GM23248 (cell line): ENCODE measurements at places on chromosomes 4 and X. TPM values are rescaled to one million over a fixed set of nuclear protein-coding genes. Genes with fewer than 3 reads are reported as not detected.

- H3K36me3 ChIP-seq = no peaks in the 10 kb centered on the region
- no peaks in the 10 kb centered on the region for H3K4me1 ChIP-seq
- H3K27ac ChIP-seq = no peak overlapping the region
- no peak overlapping the region for H3K4me3 ChIP-seq
- DNase-seq = no peak
These were observed 1.7 kb upstream of the GPR143 start for GRCh38 chrX:9767375-9767774.

GRCh38 chr4:153809916-153810810 lies 21.3 kb upstream of the SFRP2 start:
- no peak overlapping the region for H3K27ac ChIP-seq
- no peaks in the 10 kb centered on the region for H3K36me3 ChIP-seq
- no peak for DNase-seq
- H3K4me3 ChIP-seq = no peak overlapping the region
- H3K27me3 ChIP-seq = peaks cover 6% of the 10 kb centered on the region
- H3K4me1 ChIP-seq = no peaks in the 10 kb centered on the region

DNA sequence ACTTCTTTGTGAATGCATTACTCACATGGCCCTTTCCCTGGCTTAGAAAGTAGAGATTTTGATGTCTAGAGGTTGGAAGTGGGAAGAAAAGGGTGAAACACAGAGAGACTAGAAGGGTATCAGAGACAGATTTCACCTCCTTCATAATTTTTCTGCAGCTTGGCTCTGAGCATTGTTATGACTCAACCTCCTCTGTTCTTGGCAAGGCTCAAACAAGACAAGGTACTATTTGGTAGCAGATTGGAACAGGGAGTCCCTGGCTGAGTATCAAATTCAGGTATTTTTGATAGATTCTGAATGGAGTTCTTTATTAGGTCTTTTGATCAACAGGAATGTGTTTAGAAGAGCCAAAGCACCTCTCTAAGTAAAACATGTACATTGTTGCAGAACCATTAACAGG lies 146.3 kb upstream of the CHRDL1 start:
- H3K27me3 ChIP-seq = no peaks in the 10 kb centered on the region
- no peaks in the 10 kb centered on the region for H3K4me1 ChIP-seq
- no peaks in the 10 kb centered on the region for H3K36me3 ChIP-seq

CPZ gene
- total RNA-seq = 13.4 and 14.0 TPM in 2 replicates

- no peak overlapping the region for H3K4me3 ChIP-seq
- no peak overlapping the region for H3K27ac ChIP-seq
- no peaks in the 10 kb centered on the region for H3K4me1 ChIP-seq
- DNase-seq = no peak
These were observed 406.7 kb upstream of the SPANXN1 start for GRCh38 chrX:144840616-144841015.
